Activated CD4-positive, alpha-beta T cell treated with anti-CD3 and anti-CD28 coated beads, Interleukin-2, amount 10 ng/mL, durations not matched to agents 7 days and 5 days (primary cell): ENCODE measurements at places on chromosomes 1 and 21. TPM values are rescaled to one million over a fixed set of nuclear protein-coding genes. Genes with fewer than 3 reads are reported as not detected.

DNA sequence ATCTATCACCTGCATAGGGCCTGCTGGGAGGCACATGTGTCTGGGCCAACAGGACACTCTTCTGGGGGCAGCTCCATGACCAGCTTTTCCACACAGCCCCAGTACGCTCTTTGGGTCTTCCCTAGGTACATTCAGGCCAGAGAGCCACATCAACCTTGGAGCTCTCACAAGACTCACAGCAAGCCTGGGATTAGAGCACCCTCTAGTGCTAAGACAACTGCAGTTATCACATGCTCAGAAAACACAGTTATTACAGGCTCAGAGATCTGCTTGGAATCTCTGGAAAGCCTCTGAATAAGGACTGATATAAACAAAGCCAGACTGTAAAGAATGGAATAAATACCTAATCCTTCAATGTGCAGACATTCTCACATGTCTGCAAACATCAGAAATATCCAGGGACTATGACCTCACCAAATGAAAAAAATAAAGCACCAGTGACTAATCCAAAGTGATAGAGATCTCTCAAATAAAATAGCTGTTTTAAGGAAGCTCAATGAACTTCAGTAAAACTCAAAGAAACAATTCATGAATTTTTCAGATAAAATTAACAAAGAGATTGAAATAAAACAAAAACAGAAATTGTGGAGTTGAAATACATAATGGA, 563.9 kb upstream of the NR5A2 start:
- DNase-seq, result peak; percentile 52

DNA sequence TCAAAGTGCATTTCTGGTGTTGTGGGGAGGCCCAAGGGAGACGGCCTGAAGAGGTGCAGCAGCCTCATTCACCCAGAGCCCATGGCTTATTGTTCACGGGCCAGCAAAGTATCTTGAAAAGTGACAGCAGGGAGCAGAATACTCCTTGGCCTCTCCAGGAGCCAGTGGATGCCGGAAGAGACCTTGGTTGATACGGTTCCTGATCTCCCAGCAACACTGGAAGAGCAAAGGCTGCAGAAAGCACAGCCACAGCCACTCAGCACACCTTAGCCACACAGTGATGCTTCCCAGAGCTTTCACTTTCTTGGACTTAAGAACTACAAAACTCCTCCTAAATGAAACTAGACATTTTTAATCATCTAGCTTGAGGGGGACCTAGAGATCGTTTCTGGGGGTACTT, 64.3 kb upstream of the TENT5C start:
- DNase-seq, result no peak

GRCh38 chr1:179376223-179376622, 10.5 kb downstream of the AXDND1 start:
- no peak for DNase-seq

DNA sequence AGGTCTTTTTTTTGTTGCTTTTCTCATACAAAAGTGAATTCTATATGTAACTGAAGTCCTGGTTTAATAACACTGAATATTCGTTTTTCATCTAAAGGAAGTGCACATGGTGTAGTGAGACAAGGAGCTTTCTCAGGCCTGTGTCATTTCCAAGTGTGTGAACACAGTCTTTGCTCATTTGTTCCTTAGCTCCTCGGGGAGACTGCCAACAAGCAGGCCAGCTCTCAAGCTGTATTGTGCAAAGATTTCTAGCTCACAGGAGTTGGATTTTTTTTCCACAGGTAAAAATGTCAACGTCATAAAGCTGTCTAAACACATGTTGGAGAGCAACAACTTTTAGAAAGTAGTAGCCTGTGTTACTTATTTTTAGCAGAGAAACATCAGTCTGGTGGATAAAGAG, 87.8 kb upstream of the S1PR1 start:
- DNase-seq, result no peak

DNA sequence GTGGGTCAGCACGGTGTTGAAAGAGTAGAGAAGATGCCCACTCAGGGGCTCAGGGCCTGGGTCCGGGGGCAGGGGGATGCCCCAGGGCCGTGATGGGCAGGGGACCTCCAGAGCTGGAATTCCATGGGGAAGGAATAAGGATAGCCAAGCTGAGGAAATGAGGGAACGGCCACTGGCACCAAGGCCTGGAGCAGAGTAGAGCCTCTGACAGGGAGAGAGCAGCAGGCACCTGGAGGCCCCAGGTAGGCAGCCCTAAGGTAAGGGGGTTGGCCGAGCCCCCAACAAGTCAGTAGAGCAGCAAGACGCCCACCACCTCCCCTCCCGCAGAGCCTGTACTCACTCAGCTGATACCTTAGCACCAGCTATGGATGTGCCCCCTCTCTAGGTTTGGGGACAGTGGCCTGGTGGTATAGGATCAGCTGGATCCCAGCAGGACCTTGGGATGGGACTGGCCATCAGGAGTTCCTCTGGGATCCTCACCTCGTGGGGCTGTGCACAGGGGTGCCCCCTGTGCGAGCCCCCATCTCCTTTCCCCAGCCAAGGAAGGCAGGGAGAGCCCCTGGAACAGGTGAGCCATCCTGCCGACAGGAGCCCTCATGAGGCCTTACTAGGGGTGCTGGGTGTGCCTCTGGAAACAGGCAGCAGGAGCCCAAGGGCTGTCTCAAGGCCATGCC, 21.0 kb upstream of the ARF1 start:
- DNase-seq, result no peak

DNA sequence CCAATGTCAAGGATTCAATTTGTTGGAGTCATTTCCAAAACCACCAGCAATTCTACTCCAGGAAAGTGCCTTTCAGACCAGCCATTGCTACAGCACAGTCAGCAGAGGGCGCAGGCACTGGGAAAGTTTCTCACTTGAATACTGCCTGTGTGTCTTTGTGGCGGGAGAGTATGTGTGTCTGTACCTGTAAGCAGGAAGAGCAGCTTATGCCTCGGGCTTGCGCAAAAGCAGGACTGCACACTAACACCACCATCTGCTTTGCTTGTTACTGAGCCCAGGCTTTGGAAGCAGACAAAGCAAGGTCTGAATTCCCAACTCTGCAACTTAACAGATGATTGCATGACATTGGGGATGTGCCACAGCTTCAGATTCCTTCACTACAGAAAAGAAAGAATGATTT, 7.0 kb upstream of the CTSE start:
- peak; percentile 84 for DNase-seq

GRCh38 chr1:97849345-97850340, 71.2 kb downstream of the DPYD start:
- no peak for DNase-seq

DNA sequence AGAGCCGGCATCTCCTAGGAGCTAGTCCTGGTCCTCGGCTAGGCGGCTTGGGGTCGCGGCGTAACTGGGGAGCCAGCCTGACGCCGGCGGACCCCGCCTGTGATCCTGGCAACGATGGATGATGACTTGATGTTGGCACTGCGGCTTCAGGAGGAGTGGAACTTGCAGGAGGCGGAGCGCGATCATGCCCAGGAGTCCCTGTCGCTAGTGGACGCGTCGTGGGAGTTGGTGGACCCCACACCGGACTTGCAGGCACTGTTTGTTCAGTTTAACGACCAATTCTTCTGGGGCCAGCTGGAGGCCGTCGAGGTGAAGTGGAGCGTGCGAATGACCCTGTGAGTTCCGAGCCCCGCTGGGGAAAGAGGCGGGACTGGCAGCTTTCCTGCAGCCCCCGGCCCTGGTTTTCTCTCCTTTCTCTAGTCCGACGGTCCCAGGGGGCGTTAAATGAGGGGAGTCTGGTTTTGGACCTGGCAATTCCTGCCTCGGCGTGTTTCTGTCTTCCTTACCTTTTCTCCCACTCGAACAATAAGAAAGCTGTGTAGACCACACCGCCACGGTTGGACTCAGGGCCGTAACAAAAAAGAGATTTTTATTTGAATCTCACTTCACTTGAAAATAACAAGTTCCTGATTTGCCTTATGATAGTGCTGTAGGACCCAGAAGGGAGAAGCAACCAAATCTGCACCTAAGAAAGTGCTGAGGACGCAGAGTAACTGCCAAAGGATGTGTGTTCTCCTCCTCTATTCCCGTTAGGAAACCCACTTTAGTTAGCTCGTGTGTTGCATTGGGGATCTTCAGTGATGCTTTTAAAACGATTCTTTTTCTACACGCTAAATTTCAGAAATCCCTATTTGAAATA, at the start of gene SPRTN:
Gene SPRTN, plus strand, starts transcription at position 24 of the 859 bp plus-strand sequence. Its CDS starts 91 bp downstream, at position 115.
- DNase-seq, result no peak

DNA sequence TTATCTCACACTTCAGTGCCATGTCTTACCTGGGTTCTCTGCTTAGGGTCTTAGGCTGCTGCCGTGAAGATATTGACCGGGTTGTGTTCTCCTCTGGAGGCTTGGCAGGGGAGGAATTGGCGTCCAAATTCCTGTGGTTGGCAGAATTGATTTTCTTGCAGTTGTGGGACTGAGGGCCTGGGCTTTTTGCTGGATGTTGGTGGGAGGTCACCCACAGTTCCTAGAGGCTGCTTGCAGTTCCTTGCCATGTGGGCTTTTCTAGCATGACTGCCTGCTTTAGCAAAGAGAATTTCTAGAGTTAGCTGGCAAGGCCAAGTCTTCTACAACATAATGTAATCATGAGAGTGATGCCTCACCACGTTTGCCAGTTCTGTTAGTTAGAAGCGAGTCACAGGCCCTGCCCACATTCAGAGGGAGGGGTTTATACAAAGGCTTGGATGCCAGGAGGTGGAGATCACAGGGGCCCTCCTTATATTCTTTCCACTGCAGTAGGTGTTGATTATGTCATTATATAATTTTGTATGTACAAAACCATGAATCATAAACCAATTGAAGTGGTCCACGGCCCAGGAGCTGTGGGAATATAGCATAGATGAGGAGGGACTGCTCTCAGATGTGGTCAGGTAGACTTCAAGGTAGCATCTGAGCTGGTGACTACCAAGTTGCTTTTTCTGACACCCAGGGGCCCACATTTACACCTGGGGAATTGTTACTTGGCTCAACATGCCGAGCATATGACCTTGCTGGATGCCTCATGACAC, 6.6 kb downstream of the UBL4B start:
- DNase-seq, result no peak

DNA sequence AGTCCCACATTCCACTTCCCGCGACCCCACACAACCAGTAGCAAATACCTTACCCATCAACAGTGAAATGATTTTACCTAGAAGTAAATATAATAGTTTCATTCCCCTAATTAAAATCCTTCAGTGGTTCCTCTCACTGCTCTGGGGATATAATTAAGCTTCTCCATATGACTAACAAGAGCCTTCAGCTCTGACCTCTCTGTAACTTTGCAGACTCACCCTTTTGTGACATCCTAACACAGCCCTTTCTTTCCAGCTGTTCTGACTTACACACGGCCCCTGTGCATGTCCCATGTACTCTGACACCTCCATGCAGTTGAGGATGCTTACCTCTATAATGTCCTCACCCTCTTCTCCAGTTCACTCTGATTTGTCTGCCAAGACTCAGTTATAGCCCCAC, 137.3 kb upstream of the SPAG17 start:
- DNase-seq, result no peak

GRCh38 chr1:155507945-155508344, 54.7 kb downstream of the ASH1L start:
- no peak for DNase-seq

DNA sequence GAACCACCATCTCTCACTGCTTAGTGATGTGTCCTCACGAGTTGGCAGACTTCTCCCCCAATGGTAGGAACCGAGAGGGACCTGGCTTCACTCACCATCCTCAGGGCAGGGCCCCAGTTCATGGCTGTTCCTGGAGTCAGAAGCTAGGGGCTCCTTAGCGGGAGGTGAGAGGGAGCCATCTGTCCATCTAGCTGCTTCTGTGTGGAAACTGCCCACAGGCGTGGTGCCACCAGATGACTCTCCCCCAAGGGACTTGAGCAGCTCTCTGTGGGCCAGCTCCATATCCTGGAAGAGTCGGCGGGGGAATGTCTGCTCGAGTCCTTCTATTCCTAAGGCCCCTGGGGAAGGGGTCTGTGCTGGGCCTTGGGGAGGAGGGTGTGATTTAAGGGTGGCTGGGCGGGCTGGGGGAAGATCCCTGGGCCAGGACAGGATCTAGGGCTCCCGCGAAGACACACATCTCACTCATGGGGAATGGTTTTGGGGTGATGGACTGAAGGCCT, 16.3 kb downstream of the LRRC71 start:
- DNase-seq, result no peak

GRCh38 chr1:34876406-34876805, 16.9 kb upstream of the SMIM12 start:
- DNase-seq, result no peak

DNA sequence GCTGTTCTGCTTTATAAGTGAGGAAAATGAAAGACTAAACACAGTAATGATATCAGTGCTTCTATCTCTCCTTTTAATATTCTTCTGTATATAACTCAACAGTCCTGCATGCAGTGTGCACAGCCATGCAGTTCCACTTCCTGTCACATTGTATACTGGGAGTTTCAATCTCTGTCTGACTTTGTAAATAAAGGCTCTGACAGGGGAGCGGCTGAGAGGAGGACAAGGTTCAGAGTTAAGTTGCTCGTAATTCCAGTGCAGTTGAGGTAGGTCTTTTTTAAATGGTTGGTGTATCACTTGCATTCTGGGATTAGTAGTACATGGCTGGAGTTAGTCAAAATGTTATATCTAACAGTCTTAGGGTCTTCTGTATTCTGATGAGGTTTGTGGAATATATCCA, 264.5 kb downstream of the OLFM3 start:
- DNase-seq, result no peak

- DNase-seq, result peak; percentile 36
Measured at GRCh38 chr1:211329764-211330201, 3.1 kb downstream of the TRAF5 start.

DNA sequence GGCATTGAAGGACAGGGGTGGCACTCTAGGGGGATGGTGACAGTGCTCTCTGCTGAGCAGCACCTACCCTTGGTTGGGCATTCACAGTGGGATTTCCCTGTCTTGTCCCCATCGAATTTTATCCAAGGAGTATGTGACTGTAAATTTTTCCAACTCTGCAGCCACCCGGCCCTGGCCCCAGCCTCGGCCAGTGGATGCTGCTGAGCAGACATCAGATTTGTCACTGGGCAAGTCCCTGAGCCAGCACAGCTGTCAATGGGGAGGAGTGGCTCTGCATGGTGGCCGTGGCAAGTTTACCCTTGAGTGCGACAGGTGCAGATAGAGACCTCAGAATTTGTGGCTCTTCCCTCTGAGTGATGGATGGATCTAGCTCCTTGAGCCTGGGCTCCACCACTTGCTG, 240.2 kb upstream of the CSF3R start:
- no peak for DNase-seq

- no peak for DNase-seq
Measured at GRCh38 chr1:2570332-2570731, 14.2 kb downstream of the TNFRSF14 start.

The CELA3A gene
- total RNA-seq, result not detected

The CGN gene
- total RNA-seq, result 0.17 TPM

The FCRL5 gene
- total RNA-seq, result not detected

The COP1 gene
- total RNA-seq, result 41.9 TPM

The CTPS1 gene
- 55.6 TPM for total RNA-seq

The FOXD3 gene
- not detected for total RNA-seq

The MRPL9 gene
- total RNA-seq, result 110 TPM
